ENCODE measurements at places on chromosomes 4 and X.

GRCh38 chr4:41360921-41361793, 104.4 kb downstream of the UCHL1 start:
- DNase-seq = peak; percentile 40

GRCh38 chr4:81594490-81595159, 122.9 kb upstream of the RASGEF1B start:
- no peak for DNase-seq

DNA sequence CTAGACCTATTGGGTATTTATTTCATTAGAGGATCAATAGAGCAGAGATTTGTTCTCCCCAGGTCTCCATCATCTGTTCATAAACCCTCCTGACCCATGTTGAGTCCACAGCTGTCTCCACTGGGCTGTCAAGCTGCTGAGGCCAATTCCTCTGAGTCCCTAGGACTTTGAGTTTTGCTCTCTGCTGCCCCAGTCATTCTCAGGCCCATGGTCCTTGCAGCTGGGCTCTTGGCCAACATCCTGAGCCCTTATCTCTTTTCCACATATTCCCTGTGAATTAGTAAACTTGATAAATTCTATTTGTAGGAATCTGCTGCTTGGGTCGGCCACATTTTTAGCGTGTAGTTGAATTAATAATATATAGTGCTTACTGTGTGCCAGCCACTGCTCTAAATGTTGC, 41.9 kb downstream of the FHL1 start:
- no peak for DNase-seq

DNA sequence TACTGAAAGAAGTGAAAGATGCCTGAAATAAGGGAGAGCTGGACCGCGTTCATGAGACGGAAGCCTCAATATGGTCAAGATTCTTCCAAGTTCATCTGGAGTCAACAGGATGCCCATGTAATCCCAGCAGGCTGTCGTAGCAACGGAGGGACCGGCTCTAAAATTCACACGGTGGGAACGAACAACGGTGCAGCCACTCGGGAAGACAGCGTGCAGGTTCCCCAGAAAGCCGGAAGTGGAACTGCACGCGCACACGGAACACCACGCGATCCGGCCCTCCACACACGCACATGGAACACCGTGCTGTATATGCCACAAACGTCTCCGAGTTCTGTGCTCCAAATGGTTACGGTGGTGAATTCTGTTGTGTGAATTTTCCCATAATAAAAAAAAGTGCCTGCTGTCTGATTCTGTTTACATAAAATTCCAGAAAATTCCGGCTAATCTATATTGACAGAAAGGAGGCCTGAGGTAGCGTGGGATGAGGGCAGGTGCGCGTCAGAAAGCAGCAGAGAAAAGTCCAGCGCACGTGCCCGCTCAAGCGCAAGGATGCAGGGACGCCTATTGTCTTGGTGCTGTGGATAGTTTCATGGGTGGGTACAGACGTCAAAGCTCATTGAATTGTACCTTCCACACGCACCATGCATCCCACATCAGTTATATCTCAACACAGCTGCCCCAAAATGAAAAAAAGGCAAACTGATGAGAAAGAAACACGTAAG, 31.2 kb downstream of the PPP2R3B start:
- DNase-seq = no peak

DNA sequence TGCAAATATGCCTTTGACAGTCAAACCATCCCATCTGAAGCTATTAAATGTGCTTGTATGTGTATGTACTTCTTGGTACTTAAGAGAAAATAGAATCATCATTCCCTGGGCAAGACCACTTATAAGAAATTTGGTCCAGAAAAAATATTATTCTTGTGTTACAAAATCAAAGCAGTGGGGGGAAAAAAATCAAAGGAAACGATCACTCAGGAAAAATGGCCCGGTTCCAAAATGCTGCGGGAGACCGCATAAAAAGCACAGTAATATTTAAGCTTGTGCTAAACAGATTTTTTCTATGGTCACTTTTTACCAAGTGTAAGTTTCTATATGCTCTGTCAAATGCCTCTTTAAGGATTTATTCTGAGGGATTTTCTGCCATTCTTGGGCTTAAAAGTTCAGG, 36.1 kb downstream of the RAI2 start:
- no peak for DNase-seq

GRCh38 chrX:5397409-5397808, 831.3 kb downstream of the NLGN4X start:
- DNase-seq = no peak

DNA sequence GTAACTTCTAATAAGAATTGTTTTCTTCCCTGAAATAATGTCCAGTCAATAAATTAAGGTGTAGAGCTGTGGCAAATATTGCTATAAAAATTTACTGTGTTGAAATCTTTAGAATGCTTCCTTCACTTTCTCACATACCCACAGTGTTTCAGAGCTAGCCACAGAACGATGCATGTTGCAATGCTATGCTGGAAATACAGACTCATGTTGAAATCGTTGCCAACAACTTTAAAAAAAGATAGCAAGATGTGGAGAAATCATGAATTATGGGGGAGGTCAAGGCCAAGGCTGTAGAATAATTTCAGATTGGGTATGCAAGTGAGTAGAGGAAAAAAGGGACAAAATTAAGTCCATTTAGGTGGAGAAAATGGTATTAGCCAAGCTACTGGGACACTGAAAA, 204.8 kb downstream of the VEGFC start:
- no peak for DNase-seq

GRCh38 chr4:1770791-1771231, 22.3 kb upstream of the FGFR3 start:
- no peak for DNase-seq

DNA sequence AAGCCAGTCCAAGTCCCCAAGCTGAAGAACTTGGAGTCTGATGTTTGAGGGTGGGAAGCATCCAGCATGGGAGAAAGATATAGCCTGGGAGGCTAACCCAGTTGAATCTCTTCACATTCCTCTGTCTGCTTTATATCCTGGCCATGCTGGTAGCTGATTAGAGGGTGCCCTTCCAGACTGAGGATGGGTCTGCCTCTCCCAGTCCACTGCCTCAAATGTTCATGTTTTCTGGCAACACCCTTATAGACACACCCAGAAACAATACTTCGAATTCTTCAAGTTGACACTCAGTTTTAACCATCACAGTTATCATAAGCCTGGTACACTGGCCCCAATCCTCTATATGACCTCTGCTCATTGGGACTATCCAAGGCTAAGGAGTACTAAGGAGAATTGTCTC, 124.1 kb upstream of the WDR1 start:
- DNase-seq = no peak

DNA sequence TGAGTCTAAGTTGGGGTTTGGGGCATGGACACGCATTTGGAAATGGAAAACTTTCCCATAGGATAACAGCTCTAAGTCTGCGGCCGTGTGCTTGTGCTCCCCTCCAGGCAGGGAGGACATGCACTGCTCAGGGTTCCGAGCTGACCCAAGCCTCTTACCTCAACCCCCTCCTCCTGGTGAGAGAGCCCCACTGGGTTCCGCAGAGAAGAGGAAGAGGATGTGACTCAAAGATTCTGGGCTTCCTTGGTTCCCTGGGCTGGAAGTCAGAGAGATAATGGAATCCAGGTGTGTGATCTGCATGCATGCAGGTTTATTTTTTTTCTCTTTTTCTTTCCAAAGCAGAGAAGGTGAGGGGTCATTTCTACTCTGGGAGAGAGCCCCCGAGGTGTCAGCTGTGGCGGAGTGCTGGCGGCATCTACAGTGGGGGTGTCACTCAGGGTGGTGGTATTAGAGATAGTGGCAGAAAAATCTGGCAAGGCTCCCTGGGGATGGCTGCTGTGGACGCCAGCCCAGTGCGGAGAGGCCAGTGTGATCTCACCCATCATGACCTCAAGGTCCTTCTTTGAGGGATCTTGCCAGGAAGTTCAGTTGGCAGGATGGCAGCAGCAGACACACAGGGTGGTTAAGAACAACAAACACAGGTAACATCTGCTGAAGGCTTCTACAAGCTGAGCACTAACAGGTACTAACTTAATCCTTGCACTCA, 168.7 kb upstream of the HAND2 start:
- no peak for DNase-seq

- DNase-seq = peak; percentile 31
These were observed 229.3 kb downstream of the ANKRD50 start for GRCh38 chr4:124483048-124483906.

DNA sequence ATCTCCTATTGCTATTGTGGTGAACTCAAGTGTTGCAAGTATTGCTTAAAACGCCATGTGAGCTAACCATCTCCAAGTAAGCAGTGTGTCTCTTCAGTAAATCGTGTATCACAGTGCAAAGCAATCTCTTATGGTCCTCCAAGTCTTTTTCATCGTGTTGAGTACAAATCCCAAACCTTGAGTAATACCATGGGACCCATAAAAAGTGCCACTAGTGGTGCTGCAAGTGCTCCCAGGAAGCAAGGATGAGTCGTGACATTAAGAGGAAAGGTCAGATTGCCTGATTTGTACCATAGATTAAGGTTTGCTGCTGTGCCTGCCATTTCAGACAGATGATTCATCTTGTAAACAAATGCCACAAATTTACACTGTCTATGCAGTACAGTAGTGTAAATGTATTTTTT, 66.9 kb upstream of the BMPR1B start:
- DNase-seq = no peak

GRCh38 chr4:31283679-31284078, 563.5 kb downstream of the PCDH7 start:
- DNase-seq = no peak

GRCh38 chr4:168269896-168270295, 48.7 kb downstream of the DDX60 start:
- no peak for DNase-seq

DNA sequence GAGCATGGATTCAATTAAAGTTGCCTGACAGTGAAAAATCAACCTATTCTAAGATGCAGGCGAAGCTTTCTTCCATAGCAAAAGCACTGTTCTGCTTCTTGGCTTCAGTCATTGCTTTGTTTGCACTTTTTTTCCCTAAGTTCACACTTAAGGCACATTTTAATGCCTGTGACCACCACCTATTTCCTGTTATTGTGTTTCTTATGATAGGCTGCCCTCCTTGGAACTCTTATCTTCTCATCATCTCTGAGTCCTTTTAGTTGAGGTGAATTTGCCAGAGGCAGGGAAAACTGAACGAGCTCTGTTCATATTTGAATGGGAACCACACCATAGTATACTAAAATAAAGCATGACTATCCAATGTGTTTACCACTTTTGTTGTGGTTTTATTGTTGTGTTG, 119.8 kb downstream of the SPCS3 start:
- no peak for DNase-seq

Data from SHP77 (cell line).